ENCODE measurements at places on chromosomes 4 and X. TPM values are rescaled to one million over a fixed set of nuclear protein-coding genes. Genes with fewer than 3 reads are reported as not detected.

DNA sequence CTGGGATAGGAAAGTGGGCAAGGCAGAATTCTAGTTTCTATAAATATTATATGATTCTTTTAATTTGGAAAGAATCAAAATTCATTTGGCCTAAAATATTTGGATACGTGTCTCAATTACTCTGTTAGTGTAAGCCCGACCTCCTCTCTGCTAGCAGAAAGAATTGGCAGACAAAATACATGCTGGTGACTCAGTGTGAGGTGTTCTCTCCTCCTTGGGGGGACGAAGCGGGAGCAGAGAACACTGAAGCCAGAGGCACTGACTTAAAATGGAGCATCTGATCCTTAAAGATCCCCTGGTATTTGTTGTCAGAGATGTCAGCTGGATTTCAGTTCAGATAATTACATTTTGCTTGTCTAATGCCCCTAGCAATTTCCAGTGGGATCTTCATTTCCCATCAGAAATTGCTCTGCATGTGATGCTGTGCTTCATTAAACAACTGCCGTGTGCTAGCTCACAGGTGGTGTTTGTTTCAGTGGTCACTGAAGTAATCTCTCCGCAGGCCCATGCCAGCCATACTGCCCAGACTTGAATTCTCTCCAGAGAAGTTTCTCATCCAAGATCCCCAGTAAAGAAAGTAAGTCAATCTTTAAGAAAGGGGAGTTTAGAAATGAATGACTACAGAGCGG is 188.7 kb upstream of the TLL1 start:
- no peak for DNase-seq

DNA sequence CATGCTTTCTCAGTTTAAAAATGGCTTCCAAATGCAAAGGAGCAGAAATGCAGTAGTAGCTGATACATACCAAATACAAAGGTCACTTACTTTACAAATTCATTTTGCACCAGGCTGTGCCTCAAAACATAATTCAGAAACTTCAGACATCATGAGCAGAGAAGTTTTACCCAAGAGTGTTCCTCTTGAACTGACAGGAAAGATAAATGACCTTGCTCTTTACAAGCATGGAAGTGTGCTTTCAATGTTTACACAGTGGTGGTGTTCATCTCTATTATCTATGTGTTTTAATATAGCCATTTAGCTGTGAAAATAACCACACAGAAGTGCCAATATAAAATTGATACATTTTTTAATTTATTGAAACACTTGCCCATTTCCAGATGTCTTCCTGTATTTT is 383.4 kb downstream of the ANKRD50 start:
- DNase-seq = no peak

DNA sequence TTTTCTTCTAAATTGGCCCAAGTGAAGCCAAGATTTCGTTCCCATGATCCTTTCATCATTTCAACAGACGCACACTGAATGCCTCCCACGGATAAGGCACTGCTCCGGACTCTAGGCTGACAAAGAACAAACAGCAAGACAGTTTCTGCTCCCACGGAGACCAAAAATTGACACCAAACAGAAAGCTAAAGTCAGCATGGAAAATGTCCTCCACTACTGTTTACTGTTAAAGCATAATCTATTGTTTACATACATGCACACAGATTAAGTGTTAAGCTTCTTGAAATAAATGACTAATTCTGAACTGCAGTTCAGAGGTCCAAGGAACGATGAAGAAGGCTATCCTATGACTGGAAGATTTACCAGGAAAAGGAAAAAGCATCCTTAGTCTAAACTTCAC is 199.6 kb downstream of the AASDH start:
- no peak for DNase-seq

DNA sequence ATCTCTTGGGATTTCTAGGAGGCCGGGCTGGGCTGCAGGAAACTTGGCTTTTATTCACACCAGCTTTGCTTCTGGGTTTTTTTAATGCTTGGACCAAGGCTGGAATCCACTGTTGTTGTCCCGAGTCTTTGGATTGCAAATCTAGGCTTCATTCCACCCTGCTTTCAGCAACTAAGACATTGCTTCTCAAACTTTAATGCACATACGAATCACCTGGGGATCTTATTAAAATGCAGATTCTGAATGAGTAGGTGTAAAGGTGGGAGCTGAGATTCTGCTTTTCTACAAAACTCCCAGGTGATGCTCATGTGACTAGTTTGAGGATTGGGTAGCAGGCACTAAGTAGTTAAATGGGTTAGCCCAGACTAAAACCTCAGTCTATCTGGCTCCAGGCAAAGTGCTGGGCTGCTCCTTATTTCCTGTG is 39.2 kb upstream of the GPC4 start:
- no peak for DNase-seq

- no peak for DNase-seq
Measured at GRCh38 chrX:119071381-119071780, 1.4 kb upstream of the CT47C1 start.

- DNase-seq = no peak
Measured at GRCh38 chrX:29215251-29215650, 628.0 kb downstream of the IL1RAPL1 start.

GRCh38 chrX:39726771-39727170 is 371.0 kb downstream of the BCOR start:
- DNase-seq = peak; percentile 65

- DNase-seq = no peak
Measured at GRCh38 chrX:102930990-102931756, 5.9 kb upstream of the RAB40AL start.

DNA sequence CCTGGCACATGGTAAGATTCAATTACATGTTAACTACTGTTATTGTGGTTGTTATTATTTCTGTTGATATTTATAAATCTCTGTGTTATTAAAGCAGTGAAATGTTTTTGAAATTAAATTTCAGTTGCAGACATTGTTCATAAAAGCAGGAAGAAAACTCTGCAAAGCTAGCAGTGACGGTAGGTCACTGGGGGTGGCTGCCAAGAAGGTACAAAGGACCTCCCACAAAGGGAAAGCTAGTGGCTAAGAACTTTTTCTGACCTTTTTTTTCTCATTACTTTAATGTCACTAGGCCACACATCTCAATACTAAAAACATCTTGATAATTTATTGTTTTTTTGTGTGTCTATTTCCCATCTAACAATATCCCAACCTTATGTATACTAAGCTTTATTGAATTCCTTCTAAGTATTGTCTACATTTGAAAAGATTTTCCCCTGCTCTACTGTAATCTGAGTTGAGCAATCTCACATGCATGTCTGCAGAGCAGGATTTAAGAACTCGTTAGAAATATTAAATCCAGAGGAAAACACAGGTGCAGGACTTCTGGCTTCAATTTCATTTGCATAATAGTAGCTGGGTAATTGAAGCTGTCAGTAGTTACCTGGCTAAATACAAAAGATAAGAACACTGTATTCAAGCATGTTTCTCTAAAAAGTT is 197.3 kb downstream of the CFAP299 start:
- no peak for DNase-seq

GRCh38 chr4:16106956-16107355 is 23.1 kb upstream of the PROM1 start:
- no peak for DNase-seq

DNA sequence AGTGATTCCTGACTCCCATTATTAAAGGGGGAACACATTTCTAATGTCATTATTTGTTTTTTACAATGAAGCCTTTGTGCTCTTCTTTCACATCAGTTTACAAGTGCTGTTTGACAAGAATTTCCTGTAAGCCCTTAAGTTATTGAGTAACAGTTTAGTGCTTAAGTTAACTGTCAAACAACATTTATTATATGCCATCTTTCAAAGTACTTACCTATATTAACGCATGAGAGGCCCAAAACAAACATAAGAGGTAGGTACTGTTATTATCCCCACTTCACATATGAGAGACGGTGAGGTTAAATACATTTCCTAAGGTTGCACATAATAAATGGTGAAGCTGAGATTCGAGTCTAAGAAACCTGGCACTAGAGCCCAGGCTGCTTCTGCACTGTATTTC is 56.0 kb upstream of the MAGED1 start:
- no peak for DNase-seq

- no peak for DNase-seq
Measured at GRCh38 chrX:11073381-11073780, 37.8 kb upstream of the HCCS start.

DNA sequence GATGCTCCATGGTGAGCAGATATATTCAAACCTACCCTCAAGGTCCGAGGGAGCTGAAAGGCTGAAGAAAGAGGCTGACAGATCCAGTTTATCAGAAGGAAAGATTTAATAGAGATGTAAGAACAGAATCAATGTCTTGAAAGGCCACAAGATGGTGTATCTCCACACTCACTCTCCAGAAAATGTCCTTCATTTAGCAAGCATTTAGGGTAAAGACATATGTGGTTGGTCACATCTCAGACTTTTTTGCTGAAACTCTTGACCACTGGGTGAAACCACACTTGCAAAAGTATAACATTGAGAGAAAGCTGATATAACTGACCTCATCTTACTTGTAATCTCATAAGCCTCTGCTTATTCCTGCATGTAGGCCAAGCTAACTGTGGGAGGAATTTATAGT is 745.8 kb upstream of the GALNTL6 start:
- DNase-seq = no peak

- DNase-seq = peak; percentile 25
Measured at GRCh38 chr4:2931512-2932301, 31.5 kb downstream of the NOP14 start.

- DNase-seq = no peak
Measured at GRCh38 chr4:80173841-80174240, 23.5 kb upstream of the PRDM8 start.

GRCh38 chr4:139184129-139184528 is 7.1 kb upstream of the ELF2 start:
- DNase-seq = no peak

DNA sequence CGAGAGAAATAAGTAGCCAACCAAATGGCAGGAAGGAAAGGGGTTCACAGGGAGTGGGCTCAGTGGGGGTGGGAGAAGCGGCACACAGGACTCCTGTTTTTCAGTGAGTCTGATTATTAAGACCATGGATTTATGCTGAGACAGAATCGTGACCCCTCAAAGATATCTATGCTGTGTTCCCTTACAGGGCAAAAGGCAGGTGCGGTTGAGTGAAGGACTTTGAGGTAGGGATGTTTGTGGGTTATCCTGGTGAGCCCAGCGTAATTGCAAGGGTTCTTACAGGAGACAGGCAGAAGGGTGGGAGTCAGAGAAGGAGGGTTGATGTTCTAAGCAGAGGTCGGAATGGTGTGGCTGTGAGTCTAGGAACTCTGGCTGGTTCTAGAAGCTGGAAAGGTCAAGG is 73.0 kb downstream of the EVC start:
- DNase-seq = no peak

- no peak for DNase-seq
Measured at GRCh38 chr4:36815536-36815935, 429.0 kb upstream of the NWD2 start.

DNA sequence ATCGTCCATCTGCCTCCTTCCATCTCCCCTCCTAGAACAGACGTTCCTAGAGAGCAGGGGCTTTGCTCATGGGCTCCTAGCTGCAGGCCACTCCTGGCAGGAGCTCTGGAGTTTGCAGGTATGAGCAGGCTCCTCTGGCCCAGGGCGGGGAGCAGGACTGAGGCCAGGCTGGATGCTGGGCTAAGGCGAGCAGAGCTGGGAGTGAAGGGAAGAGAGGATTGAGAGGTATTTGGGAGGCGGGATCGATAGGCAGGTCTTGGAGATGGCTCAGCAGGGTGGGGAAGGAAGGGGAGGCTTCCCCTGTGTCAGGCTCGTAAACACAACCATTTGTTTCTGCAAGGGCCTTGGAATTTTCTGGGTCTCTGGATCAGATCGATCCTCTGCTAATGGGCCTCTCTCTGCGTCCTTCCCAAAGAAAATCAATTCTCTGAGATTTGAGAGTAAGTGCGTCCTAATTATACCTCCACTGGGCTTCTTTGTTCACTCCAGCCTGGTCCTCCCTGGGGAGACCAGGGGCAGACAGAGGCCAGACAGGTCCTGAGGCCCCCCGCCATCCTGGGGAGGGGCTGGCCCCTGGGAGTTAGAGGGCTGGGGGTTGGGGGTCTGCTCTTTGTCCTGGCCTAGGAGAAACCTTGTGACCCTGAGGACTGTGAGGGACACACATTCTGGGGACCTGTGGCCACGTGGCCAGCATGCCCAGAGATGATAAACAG is 94.8 kb upstream of the PSAPL1 start:
- DNase-seq = no peak

DNA sequence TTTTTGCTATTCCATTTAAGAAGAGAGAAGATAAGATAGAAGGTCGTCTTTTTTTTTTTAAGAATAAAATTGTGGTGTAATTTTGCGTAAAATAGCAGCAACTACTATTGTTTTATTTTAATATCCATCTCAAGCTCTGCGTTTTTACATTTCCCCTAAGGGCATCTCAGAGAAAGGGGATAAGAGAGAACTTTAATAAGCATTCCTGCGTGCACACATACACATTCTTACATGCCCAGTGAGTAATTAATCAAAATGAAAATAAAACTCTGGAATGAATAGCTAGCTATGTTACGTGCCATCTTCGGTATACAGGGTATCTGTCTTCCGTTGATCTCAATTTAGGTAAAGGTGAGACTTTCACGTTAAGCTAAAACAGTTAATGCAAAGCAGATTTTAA is 200.3 kb upstream of the TENM3 start:
- no peak for DNase-seq

DNA sequence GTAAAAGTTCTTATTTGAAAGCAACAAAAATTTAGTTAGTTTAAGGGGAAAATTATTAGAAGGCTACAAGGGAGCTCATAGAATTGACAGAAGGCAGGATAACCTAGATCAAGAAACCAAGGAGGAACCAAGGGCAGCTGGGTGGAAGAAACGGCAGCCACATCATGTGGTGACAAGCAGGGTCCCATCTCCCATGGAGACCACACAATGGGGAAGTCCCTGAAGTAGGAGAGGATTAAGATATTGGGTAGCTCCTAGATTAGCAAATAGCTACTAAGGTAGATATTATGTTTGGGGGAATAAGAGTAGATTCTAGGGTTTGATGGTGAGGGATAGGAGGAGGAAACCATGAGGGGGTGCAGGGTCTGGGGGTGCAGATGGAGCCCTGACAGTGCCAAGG is 48.0 kb upstream of the TMEM154 start:
- DNase-seq = no peak

DNA sequence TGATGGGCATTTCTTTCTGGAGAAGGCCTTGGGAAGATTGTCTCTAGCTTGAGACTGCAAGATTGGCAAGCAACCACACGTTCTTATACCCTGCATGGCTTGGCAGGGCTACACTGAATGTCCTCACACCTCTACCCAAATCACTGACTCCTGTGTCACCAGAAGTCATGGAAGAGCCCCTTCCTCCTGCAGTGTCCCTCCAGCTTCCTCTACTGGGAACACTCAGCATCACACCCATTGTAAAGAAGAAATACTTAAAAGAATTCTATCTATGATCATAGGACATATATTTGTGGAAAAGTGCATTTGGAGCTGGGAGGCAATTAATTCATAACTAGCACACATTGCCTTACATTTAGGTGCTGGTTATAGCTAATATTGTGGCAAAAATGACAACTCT is 113.1 kb downstream of the CCSER1 start:
- DNase-seq = no peak

The MAOB gene
- 131 TPM for total RNA-seq

The NOCT gene
- not detected for total RNA-seq

The SOD3 gene
- total RNA-seq = 75.0 TPM

The NHS gene
- 10.5 TPM for total RNA-seq

The SCD5 gene
- 30.3 TPM for total RNA-seq

The FAT4 gene
- 12.6 TPM for total RNA-seq

The ASB12 gene
- total RNA-seq = 0.34 TPM

The SOWAHD gene
- not detected for total RNA-seq

The UGT2B15 gene
- not detected for total RNA-seq

The PPEF2 gene
- total RNA-seq = 0.09 TPM

The OPN1LW gene
- total RNA-seq = not detected

The HGFAC gene
- 3.1 TPM for total RNA-seq

The ARMCX6 gene
- total RNA-seq = 5.1 TPM

The XAGE1B gene
- not detected for total RNA-seq

The CTSO gene
- 28.5 TPM for total RNA-seq

All from uterus (tissue), 4 donors.